Activated T-helper 1 cell treated with anti-CD3 and anti-CD28 coated beads, Interleukin-12 subunit alpha, Interleukin-12 subunit beta, Interleukin-2, Interleukin-4 antibody, amounts not matched to agents 30 ng/mL and 10 ng/mL and 1 ng/mL, durations not matched to agents 14 hours and 24 hours and 36 hours (primary cell): ENCODE measurements at places on chromosomes 7 and 10. TPM values are rescaled to one million over a fixed set of nuclear protein-coding genes. Genes with fewer than 3 reads are reported as not detected.

The RBM48 gene
- 17.2 and 17.6 TPM in 2 replicates for total RNA-seq

- no peak for DNase-seq
Observed at GRCh38 chr7:92671505-92672169, 81.4 kb upstream of the FAM133B start.

The CCDC7 gene
- 9.0 and 10.2 TPM in 2 replicates for total RNA-seq

The NPVF gene
- total RNA-seq = not detected in 2 replicates

DNA sequence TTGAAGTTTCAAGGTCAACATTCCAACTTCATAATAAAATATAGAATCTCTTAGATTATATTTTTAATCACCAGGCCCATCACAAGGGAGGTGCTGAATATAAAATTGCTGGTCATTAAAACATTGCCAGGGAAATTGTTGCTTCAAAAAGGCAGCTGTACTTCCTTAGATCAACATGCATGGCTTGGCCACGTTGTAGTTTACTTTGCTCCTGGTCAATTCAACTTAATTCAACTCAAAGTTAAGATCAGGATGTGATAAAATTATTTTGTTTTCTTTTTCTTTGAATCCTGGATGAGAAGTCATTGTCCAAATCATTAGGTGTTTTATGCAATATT is 317.4 kb downstream of the PAXIP1 start:
- DNase-seq = no peak

DNA sequence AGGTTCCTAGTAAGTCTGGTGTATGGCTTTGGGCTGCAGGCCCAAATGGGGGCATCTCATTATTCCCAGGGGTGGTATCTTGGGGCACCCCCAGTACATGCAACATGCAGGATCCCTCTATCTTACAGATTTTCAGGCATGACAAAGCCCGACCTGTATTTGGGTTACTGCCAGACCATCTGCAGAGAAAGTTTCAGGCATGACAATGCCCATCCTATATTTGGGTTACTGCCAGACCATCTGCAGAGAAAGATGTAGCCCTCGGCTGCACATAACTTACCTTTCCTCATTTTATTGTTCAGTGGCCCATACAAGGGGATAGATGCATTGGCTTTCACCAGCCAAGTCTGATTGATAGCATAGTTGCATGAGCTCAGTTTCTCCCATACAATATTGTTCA is 112.2 kb upstream of the RAB18 start:
- DNase-seq = no peak

DNA sequence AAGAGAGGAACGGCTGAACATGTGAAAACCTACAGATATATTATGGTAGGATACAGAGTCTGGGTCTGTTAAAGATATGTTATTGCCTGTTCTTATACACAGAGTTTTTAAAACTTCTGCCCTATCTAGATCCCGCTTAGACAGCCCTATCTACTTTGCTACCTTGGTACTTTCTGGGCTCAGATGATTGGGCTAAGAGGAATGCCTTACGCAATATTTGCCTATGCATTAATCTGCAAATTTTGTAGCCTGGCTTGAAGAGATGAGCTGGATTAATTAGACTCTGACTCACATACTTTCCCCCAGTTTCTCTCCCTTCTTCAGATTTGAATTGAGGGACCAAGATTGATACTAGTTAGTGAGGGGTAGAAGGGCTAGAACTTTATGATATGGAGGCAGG is 33.6 kb upstream of the A1CF start:
- no peak for DNase-seq

GRCh38 chr10:96389785-96390184 is 31.0 kb upstream of the OPALIN start:
- no peak for DNase-seq

The SLC29A4 gene
- 0.29 and 0.54 TPM in 2 replicates for total RNA-seq
